ENCODE measurements at places on chromosomes 2 and 18.

DNA sequence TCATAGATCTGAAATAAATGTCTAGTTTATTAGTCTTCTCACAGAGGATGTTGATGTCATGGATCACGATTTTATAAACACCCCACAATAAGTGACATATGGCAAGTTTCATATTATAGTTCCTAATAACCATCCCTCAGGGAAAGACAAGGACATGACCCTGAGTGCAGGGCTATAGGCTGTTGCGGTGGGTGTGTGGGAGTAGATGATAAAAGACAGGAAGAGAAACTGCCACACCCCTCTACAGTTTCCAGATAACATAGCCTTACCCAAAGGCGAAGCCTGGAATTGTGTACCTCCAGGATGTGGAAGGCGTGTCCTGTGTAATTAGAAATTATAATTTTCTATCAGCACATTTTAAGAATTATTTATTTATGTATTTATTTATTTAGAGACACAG lies 2.4 kb upstream of the NEDD4L start:
- DNase-seq: no peak

DNA sequence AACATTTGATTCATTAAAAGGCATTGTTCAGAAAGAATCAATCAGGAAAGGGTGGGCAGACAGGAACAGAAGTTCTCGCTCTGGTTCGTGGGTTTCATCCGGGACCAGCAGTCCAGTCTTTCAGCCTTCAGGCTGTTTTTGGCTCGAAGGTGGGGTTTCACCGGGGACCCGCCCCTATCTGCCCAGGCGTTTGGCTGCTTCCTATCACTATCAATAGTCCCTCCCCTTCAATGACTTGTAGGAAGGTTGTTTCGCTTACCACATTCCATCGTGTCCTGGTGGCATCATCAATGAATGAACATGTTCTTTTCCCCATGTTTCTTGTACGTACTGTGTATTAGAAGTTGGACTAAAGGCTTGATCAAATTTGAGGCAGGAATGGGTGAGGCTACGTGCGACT lies 130.3 kb downstream of the NEDD4L start:
- DNase-seq: no peak

- no peak for DNase-seq
These were observed 385.2 kb downstream of the CDH7 start for GRCh38 chr18:66136039-66136438.

- no peak for DNase-seq
These were observed 83.0 kb downstream of the NEB start for GRCh38 chr2:151651274-151651673.

DNA sequence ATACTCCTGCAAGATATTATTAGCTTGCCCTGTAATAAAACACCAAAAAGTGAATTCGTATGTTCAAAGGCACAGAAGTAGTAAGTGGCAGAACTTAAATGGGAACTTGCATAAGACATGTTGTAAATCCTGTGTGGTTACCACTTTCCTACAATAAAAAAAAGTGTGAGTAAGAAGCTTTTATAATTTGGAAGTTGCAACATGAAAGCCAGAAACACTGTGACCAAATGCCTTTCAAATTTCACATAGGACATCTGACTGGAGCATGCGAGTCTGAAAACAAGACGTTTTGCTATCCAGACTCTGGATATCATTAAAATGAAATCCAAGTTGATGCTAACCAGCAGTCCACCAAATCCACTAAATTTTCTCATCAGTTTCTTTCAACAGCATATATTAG lies 886.2 kb upstream of the NRXN1 start:
- DNase-seq: no peak

Measured in stimulated activated CD8-positive, alpha-beta memory T cell treated with anti-CD3 and anti-CD28 coated beads, Interleukin-7, amount 100 ng/mL, for 4 hours (primary cell).